ENCODE measurements at places on chromosomes 2 and 18. TPM values are rescaled to one million over a fixed set of nuclear protein-coding genes. Genes with fewer than 3 reads are reported as not detected.

The UPP2 gene
- not detected for total RNA-seq

DNA sequence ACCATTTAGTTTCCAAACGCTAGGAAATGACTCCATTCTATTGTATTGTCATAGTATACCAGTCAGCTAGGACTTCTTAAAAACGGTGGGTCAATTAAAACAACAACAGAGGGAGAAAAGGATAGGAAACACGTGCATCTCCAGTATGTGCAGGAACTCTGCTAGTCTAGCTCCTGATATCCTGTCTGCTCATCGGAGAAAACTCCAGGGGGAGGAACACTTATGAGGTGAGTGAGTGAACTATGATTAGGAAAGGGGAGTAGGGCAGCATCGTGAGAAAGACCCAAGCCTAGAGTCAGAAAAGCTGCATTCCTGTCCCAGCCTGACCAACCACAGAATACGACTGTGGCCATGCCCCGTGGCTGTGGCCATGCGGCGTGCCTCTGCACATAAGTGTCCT lies 34.2 kb downstream of the DTNB start:
- DNase-seq: no peak

DNA sequence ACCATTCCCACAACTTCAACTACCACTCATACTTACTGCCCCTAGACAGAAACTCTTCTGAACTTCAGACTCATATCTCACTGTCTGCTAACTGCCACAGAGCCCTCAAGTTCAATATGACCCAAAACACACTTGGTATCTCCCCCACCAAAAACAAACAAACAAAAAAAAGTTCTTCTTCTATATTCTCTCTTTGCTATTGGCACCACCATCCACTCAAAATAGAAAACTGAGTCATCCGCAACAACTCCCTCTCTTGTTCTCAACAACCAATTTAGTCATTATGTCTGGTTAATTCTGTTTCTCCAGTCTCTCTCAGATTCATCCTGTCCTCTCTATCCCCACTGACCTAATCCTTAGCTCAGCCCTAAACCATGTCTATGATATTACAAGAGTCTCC lies 7.2 kb upstream of the DCTN1 start:
- no peak for DNase-seq

- DNase-seq: no peak
Measured at GRCh38 chr18:13437034-13437433, 218.5 kb downstream of the LDLRAD4 start.

- DNase-seq: no peak
Measured at GRCh38 chr2:42834161-42834560, 41.8 kb upstream of the HAAO start.

- no peak for DNase-seq
Measured at GRCh38 chr2:146981921-146982320, 862.9 kb upstream of the ACVR2A start.

The EFEMP1 gene
- total RNA-seq: not detected

DNA sequence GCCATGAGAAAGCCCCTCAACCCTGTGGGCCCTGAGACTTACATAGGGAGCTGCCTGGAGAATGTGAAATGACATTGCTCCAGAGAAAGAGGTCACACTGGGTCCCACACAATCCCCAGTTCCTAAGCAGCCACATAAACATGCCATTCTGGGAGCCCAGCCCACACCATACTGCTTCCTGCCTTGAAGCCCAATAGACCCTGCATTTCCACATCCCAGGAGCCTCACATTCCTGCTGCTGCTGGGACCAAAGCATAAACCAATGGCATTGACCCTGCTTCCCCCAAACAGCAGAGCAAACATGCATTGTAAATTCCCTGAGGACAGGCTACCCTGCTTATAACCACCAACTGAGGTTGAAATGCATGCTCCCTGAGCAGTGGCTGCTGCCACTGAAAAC lies 1117.6 kb upstream of the SLC39A10 start:
- no peak for DNase-seq

The VWC2L gene
- not detected for total RNA-seq

DNA sequence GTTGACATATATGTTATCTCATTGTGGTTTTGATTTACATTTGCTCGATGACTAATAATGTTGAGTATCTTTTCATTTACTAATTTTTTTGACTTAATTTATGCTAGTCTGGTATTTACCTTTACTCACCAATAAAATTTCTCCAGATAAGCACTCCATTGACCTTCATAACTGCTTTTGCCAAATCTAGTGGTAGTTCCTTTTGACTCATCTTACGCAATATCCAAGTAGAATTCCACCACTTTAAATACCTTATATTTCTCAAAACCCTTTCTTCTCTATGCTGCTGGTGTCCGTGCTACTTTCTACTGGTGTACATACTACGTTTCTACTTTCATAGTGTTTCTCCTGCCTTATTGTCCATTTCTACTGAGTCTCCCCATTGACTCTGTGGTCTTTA lies 407.6 kb upstream of the SPHKAP start:
- DNase-seq: no peak

DNA sequence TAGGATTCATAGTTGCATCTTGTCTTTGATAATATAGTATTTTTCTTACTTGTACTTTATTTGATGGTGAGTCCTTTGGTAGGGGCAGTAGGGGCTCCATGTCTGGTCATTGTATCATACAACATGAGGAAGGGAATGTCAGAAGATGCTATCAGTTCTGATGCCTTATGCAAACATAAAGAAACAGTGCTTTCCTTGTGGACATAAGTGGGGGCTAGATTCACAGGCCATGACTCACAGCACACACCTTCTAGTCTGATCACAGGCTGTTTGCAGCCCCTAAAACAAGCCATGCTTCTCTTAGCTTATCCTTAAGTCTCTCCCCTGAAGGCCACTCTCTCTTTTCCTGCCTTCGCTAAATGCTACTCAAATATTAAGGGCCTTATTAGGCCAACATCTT lies 10.7 kb upstream of the SLC14A1 start:
- DNase-seq: no peak

GRCh38 chr18:79953971-79954651 lies 2.7 kb upstream of the SLC66A2 start:
- no peak for DNase-seq

The SNTG2 gene
- total RNA-seq: 0.64 TPM

- no peak for DNase-seq
Measured at GRCh38 chr2:29916571-29916970, 4.8 kb downstream of the ALK start.

The AQP12A gene
- not detected for total RNA-seq

The SLC9A4 gene
- not detected for total RNA-seq

- DNase-seq: no peak
Measured at GRCh38 chr2:126534478-126534877, 121.5 kb upstream of the GYPC start.

GRCh38 chr18:12703096-12703567 lies 290 bp downstream of the PSMG2 start:
- no peak for DNase-seq

All from CD4-positive, CD25-positive, alpha-beta regulatory T cell (primary cell).